ENCODE measurements at places on chromosomes 2 and 18.

DNA sequence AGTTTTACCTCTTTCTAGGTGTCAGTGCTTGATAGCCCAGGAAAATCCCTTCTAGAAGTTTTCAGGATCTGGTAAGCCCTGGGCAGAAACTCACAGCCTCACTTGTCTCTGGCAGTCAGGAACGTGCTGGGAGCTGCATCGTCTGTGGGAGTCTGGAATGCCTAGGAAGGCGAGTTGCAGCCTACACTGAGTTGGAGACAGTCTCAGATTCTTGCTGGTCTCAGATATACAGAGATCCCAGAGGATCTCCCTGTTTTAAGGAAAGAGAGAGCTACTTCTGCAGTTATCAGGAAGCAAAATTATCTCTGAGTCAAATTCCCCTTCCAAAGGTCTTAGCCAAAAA is 104.4 kb upstream of the CDC42EP3 start:
- peak; percentile 62 for DNase-seq

DNA sequence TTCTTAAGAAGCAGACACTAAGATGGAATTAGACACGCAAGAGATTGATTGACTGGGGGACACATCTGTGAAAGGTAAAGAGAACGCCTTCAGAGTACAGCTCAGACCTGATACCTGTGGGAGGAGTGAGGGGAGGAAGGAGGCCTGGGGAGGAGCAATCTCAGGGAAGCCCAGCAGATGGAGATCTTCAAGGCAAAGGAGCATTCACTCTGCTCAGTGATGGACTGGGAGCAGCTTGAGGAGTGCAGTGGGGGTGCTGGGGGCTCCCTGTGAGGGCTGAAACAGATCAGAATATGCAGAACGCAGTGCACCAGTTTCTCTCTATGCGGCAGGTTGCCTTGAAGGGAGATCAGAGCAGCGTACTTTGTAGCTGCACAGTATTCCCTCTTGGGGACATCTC is 103.7 kb upstream of the ATP8B1 start:
- no peak for DNase-seq

GRCh38 chr2:44686561-44686960 is 254.9 kb upstream of the SIX3 start:
- DNase-seq = no peak

DNA sequence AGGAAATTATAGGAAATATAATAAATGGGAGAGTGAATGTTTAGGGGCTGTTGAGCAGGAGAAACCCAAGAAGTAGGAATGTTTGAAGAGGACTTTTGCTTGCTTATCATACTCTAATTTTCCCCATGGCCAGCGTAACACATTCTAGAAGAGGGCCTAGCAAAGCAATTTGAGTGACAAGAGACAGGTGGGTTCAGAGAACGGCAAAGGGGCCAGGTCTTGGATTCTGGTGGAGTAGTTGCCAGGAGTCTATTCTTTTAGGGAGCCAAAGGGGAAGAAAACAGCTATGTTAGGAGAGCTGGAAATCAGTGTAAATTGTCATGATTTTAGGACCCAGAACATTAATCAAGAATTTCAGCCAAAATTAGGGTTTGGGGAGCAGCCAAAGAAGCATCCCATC is 96.5 kb downstream of the COL5A2 start:
- no peak for DNase-seq

DNA sequence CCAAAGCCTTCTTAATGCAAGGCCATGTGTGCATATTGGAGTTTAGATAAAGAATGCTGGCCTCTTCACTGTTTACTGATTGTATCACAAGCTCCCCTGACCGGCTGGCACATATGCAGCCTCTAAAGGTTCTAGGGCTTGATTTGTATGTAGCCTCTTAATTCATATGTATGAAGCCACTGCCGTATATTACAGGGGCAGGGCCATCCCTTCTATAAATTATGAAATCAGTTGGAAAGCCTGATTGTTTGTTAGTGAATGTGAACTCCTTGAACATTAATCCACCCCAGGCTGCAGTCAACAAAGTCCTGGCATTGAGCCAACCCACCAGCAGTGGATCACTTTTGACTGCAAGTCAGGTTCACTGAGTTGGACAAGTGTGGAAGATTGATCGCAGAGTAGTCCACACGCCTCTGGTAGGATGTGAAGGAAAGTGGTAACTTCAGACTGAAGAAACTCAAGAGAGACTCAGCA is 61.6 kb upstream of the PARD3B start:
- DNase-seq = no peak

- DNase-seq = no peak
Measured at GRCh38 chr2:75324141-75324540, 124.8 kb upstream of the TACR1 start.

DNA sequence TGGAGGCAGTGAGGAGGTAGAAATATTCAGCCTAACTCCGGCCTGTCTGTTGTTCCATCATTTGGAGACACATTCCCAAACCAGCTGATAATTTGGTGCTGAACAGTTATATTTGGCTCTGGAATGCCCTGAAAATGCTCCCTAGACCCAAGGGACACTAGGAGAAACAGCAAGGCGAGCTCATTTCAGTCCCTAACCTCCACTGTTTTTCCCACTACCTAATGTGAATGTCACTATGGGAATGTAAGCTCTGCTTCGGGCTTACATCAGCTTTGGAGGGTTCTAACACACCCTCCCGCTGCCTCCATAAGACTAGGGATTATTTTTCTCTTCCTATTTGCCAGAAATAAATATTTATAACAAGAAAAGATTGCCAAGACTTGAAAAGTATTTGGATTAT is 103.5 kb downstream of the ANTXR1 start:
- no peak for DNase-seq

GRCh38 chr18:28208712-28209265 is 31.9 kb upstream of the CDH2 start:
- DNase-seq = no peak

DNA sequence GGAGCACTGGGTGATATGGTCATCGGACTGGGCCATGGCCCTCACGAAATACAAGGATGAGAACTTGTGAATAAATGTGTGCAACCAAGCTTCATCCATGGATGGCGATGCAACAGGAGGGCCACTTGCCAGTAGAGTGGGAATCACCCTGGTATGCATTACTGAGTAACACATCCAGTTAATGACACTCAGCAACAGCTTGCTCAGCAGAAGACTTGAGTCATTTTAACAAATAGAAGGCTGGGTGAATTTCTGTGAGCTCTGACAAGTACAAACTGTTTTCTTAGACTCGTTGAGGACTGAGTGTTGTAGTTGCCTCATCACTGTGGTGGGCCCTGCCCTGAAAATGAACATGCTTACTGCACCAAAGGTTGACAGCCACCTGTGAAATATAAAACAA is 221.6 kb downstream of the NCKAP5 start:
- no peak for DNase-seq

DNA sequence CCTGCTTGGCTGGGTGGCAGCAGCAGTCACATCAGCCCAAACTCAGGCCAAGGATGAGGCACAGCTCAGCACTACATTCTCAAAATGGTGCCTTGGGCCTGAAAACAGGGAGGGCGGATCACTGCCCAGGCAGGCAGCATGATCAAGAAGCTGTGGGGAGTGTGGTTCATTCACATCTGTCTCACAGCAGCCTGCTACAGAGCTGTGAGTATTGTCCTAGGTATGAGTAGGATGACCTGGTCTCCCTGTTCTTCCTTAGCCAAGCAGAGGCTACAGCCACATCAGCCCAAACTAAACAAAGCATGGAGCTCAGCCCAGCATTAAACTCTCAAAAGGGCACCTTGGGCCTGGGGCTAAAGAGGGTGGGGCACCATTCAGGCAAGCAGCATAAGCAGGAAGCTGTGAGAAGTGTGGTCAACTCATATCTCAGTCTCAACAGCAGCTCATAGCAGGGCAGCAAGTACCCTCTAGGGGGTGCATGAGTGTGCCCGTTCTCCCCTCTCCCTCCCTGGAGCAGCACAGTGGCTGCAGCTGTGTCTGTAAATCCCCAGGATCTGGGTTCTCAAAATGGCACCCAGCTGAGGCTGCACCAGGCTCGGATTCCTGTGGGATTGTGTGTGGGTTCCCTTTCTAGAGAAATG is 139.6 kb downstream of the TRABD2A start:
- peak; percentile 6 for DNase-seq

- DNase-seq = peak; percentile 68
Measured at GRCh38 chr18:53457068-53457467, 767.4 kb downstream of the MBD2 start.

GRCh38 chr18:45993438-45993837 is 26.3 kb upstream of the EPG5 start:
- peak; percentile 15 for DNase-seq

DNA sequence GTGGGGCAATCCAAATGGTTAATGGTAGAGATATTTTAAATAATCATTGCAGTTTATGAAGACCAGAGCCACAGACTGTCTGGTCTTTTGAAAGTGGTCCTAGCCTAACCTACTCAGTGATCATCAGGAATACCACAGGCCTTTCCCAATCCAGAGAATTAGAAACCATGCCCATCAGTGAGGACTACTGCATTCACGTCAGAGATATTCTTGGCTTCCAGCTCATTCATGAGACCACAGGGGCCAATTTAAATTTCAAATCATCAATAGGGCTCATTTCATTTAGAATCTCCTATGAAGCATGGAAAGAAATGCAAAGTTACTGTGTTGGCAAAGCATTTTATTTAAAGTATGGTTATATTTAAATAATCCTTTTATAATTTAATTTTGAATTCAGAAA is 362.3 kb upstream of the KCNJ3 start:
- no peak for DNase-seq

DNA sequence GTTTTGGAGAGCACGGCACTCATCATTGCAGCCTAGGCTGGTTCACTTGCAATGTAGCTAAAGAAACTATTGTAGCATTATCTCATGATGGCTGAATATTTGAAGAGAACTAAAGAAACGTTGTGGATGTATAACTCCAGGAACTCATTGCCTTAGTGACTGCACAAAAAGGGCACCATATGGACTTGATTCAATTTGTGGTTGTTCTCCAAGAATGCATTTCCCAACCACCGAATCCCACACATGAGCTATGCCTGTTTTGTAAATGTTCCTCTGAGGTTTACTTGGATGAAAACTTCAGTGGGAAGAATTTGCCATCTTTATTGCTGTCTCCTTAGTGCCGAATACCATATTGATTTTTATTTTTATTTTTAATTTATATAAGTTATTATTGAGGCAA is 43.5 kb downstream of the DOK6 start:
- peak; percentile 26 for DNase-seq

GRCh38 chr2:108236676-108237335 is 3.0 kb upstream of the SULT1C3 start:
- DNase-seq = no peak

DNA sequence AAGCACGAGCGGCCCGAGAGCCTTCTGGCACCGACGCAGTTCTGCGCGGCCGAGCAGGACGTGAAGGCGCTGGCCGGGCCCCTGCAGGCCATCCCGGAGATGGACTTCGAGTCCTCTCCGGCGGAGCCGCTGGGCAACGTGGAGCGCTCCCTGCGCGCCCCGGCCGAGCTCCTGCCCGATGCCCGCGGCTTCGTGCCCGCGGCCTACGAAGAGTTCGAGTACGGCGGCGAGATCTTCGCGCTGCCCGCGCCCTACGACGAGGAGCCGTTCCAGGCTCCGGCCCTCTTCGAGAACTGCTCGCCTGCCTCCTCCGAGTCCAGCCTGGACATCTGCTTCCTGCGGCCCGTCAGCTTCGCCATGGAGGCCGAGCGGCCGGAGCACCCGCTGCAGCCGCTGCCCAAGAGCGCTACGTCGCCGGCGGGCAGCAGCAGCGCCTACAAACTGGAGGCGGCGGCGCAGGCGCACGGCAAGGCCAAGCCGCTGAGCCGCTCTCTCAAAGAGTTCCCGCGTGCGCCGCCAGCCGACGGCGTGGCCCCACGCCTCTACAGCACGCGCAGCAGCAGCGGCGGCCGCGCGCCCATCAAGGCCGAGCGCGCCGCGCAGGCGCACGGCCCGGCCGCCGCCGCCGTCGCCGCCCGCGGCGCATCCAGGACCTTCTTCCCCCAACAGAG is 70.4 kb downstream of the ARHGEF33 start:
- peak; percentile 49 for DNase-seq

DNA sequence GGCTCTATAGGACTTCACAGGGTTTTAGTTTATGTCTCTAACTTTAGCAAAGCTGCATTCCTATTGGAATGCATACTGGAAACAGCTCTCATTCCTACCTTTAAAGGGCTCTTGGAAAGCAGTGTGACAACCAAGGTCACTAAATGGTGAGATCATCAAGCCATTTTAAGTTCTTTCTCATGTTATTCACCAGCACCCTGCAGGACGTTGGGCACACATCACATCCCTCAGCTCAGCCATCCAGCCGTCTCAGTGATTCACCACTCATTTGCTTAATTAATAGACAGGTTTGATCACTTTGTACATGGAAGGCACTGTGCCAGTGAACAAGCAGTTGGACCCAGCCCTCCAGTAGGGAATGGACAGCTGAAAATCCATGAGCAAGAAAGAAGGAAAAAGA is 32.2 kb upstream of the RBM44 start:
- DNase-seq = peak; percentile 38

DNA sequence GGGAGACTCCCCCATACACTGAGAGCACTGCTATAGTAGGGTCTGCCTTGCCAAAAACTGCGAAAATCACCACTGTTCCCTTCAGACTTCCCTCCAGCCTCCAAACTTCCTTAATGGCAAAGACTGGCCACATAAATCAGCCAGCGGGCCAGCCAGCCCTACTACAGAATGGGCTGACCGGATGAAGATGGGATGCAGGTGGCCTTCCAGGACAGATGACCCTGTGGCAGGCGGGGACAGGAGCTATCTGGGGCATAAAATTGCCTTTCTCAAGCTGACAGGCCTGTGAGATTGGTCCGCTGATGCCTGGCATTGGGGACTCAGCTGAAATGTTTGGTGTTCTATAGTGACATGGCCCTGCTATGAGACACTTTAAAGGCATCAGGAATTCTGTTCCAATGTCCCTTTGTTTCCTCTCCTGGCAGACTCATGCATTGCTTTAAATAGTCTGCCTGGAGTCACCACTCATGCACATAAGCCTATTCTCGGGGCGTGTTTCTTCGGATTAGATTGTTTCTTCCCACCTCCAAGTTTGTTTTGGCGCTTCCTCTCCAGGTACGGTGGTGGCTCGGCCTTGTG is 135.9 kb downstream of the ALPK2 start:
- no peak for DNase-seq

DNA sequence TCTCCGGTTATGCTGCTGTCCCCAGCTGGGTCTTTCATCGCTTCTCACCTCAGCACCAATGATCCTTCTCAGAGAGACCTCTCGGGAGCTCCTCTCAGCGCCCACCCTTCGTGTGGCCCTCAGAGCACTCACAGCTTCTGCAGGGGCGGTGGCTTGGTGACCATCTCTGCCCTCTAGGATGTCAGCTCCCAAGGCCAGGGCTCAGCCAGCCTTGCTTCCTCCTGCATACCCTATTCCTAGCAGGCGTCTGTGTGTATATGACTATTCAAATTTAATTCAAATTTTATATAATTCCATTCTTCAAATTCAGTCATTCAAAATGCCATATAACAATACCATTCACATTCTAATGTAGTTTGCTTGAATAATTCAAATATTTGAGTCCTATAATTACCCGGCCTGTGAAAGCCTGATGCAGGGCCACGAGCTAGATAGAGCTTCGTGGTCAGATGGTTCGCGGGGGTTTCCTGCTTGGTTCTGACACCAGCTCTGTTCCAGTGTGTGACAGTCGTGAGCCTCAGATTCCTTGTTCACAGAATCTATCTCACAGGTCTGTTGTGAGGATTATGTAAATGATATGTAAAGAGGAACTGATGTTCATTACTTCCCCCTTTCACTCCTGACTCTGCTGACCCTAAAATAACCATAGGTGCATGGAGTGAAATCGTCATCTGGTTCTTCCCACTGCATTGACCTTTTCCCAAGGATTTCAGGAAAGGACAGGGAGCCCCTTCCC is 94.0 kb upstream of the CNGA3 start:
- DNase-seq = no peak

- DNase-seq = peak; percentile 82
Measured at GRCh38 chr18:58682429-58683069, 11.3 kb downstream of the MALT1 start.

- no peak for DNase-seq
Measured at GRCh38 chr2:28521663-28522062, 25.8 kb downstream of the PLB1 start.

All from astrocyte of the cerebellum (primary cell).